ENCODE measurements at places on chromosomes 2 and 18.

- DNase-seq, result no peak
These were observed 43.4 kb downstream of the THUMPD2 start for GRCh38 chr2:39735648-39736047.

DNA sequence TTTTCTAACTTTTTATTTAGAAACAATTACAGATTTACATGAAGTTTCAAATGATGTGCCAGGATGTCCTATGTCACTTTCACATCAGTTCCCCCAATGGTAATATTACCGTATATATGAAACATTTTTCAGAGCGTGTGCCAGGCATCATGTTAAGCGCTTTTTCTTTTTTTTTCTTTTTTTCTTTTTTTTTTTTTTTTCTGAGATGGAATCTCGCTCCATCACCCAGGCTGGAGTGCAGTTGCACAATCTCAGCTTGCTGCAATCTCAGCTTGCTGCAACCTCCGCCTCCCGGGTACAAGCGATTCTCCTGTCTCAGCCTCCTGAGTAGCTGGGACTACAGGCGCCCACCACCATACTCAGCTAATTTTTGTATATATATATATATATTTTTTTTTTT lies 5.6 kb upstream of the PPP4R1 start:
- no peak for DNase-seq

- DNase-seq, result no peak
These were observed 3.0 kb upstream of the MBD1 start for GRCh38 chr18:50284255-50284885.

DNA sequence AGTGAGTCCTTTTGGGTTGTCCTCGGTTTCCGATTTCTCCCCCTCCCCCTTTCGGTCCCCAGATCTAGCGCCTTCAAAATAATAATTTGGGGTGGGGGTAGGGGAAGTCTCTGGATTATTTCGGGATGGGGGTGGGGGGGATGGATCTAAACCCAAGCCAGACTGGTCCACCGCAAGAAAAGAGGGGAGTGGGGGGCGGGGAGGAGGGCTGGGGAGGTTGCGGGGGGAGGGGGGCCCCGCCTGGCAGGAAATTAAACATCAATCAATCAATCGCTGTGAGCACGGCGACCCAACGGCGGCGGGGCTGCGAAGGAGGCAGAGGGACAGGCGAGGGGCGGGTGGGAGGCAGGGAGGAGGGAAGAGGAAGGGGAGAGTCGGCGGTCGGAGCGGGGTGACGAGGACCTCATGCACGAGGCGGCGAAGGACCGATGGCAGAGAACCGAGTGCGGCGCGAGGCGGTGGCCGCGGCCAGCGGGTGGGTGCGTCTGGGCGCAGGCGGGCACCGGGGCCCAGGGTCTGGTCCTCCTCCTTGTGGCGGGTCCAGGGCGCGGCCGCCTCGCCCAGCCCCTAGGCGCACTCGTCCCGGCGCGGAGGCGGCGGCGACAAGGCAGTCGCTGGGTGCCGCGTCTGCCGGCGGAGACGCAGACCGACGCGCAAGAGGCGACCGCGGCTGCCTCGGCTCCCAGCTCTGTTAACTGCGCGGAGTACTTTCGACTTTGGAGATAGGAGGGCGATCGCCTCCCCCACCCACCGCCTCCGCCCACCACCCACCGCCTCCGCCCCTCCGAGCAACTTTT lies 468 bp upstream of the SATB2 start:
- DNase-seq, result no peak

GRCh38 chr2:220241423-220241822 lies 614.0 kb downstream of the SLC4A3 start:
- DNase-seq, result no peak

- DNase-seq, result peak; percentile 53
These were observed 6.5 kb upstream of the WNT6 start for GRCh38 chr2:218852911-218853667.

DNA sequence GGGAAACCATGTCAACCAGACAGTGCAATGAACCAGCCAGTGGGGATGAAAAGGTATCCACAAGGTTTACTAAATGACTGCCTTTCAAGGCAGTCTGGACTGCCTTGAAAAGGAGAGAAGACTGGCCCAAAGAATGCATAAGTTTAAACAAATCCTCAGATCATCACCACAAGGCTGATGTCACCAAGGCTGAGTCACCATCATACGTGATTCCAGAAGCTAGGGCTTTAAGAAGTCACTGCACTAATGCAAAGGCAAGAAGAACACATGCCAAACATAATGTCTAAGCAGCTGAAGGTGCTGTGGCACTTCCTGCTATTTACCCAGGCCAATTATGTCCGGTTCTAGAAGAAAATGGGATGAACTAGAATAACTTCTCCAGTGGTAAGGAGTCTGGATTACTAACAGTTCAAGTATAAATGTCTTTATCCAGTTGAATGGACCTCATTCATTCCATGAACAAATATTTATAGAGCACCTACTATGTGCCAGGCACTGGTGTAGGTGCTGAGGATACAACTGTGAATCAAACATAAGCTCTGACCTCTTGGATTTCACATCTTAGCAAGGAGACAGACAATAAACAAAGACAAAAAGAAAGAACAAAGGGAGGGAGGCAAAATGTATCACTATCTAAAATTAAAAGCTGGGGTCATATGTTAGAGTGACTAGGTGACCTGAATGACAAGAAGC lies 37.6 kb upstream of the ONECUT2 start:
- DNase-seq, result no peak

- no peak for DNase-seq
These were observed 169.9 kb upstream of the SLC39A10 start for GRCh38 chr2:195486987-195487644.

GRCh38 chr2:158777077-158777476 lies 18.0 kb upstream of the DAPL1 start:
- DNase-seq, result no peak

DNA sequence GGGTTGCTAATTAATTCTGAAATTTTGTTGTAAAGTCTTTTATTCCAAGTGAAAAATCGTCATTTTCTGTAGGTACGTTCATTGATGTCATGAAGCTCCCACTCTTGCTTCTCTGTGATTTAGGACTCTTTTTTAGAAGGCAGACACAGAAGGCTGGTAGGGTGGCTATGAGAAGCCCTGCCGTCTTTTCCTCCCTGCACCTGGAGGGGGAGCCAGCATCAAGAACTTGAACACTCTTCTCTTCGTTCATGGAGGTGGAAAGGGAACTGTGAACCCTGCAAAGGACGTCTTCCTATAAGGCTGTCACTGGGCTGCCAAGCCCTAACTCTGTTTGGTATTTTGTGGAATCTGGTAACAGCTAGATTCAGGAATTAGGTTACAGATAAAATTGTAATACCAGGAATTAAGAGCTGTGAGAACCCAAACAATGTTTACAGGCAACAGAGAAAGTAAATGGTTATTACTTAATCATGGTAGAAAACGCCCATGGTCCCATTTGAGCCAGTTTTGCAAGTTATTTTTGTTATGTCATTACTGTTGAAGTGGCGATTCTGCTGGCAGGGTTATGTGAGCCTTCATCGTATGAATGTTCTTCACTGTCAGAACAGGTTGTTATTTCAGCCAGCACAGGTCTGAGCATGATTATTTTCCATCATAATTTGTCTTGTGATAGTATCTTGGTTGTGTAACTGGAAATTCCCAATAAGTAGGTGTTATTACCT lies 112.2 kb downstream of the OSBPL6 start:
- DNase-seq, result no peak

DNA sequence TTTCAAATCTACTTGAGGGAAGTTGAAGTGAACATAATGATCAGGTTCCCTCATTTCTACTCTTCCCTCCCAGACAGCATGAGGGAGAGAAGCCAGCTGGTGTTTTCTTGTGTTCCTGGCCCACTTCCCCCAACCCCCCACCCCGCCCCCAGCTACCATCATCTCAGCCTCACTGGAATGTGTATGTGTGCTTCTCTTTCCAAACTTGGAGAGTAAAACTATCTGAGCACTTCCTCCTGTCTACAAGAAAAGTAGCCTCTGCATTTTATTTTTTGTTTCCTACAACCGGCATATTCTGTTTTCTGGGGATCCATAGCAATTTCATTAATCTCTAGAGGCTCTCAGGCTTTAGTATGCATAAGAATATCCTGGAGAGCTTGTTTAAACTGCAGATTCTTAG lies 53.6 kb upstream of the GRHL1 start:
- no peak for DNase-seq

GRCh38 chr2:124027182-124027581 lies 2.1 kb downstream of the CNTNAP5 start:
- no peak for DNase-seq

GRCh38 chr18:66894851-66895250 lies 291.0 kb upstream of the CDH19 start:
- DNase-seq, result no peak

GRCh38 chr18:71431171-71431570 lies 1113.0 kb downstream of the CBLN2 start:
- no peak for DNase-seq

DNA sequence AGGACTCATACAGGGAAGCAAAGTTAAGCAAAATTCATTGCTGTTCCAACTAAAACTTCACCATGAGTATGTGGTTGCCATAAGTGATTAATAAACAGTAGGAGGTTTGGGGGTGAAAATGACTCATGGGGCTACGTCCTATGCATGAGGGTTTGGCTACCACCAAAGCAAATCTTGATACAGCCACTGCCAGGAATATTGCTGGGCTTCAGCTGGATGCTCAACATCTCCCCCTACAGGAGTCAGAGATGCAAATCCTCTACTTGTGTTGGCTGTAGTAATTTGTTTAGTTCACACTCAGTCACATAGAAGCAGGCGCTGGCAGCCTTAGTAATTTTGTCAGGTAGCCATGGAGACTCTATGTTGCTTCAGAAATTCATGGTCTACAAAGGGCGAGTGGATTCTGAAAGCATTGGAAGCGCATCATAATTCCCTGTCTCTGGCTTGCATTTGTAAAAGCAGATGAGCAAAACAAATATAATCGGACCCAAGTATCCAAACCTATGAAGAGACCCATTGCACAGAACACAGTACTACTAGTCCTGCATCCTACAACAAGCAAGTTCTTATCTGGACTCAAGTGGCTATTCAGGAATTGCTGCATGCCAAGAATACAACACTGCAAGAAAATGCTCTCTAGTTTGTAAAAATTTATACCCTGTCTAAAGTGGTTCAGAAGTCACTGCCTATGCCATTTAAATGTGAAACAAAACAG lies 76.0 kb downstream of the CD28 start:
- peak; percentile 46 for DNase-seq

DNA sequence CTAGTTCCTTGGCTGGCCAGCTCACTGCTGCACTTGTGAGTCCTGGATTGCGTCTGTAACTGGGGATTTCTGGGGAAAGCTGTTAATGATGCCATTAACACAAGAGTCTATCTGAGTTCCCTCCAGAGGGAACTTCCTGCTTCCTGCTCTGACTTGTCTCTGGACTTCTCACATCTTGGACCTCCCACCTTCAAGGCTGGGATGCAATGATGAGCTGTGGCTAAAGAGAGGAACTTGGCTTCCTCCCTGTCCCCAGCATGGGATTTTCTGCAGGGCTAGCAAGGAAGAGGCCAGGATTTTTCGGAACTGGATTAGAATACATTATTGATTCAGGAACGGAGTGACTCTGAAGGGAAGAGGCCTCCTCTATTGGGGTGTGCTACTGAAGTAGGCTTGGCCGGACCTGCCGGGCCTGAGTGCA lies 155.5 kb downstream of the CLIP4 start:
- no peak for DNase-seq

GRCh38 chr2:50491541-50492476 lies 540.1 kb downstream of the NRXN1 start:
- no peak for DNase-seq

DNA sequence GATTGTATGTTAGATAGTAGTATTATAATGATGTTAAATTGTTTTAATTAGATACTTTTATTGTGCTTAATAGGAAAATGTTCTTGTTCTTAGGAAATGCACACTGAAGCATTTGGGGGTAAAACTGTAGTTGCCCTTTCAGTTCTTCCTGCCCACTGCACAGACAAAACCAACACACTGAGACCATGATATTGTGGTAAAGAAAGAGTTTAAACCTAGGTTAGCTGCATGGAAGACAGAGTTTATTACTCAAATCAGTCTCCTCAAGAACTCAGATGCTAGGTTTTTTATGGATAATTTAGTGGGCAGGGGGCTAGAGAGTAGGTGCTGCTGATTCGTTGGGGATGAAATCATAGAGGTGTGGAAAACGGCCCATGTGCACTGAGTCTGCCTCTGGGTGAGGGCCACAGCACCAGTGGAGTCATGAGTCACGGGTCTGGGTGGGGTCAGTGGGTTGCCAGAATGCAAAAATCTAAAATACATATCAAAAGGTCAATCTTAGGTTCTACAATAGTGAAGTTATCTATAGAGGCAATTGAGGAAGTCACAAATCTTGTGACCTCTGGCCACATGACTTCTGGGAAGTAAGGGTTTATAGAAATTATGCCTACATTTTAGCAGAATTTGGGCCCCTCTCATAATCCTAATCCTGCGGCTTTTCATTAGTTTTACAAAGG lies 283.4 kb upstream of the FBXO11 start:
- peak; percentile 26 for DNase-seq

DNA sequence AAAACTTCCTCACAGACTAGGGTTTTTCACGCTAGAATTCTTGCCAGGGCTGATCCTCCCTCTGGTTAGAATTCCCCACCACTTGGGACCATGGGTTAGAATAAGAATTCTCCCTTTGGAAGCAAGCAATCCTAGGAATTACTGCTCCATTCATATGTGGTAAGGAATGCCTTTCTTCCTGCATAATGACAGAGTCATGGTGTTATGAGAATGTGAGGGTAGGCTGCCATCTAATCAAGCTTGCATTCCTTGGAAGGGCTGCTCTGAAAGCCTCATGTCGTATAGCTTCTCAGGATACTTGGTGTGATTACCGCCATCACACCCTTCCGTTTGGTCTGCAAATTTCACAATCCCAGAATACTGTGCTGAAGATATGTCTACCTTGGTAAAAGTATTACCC lies 1282.4 kb upstream of the PIK3C3 start:
- DNase-seq, result no peak

GRCh38 chr18:26422472-26423162 lies 125.7 kb downstream of the KCTD1 start:
- DNase-seq, result no peak

DNA sequence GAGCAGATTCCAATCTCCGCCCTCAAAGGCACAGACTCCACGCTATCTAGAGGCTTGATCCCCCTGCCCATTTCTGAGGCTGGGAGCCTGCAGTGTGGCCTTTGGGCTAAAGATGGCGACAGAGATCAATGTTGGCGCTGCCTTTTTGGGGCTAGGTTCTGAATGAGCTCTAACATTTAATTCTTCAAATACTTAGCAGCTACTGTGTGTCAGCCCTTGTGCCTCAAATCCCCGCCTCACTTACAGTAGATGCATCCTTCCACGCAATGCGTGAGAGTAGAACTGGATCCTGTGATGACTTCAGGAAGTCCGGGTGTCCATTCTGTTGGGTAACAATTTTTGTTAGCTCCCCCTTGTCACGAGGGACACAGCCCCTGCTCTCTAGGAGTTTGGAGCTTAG lies 12.4 kb downstream of the IL1F10 start:
- DNase-seq, result no peak

Measured in left cardiac atrium (tissue), 4 donors.